Suppressor macrophage (primary cell): ENCODE measurements at places on chromosomes 2 and 18.
A peak's percentile ranks its signal among the peaks of the same experiment; 100 is the strongest.

- no peak for DNase-seq
Measured at GRCh38 chr18:37403100-37403781, 162.4 kb downstream of the CELF4 start.

GRCh38 chr2:98867539-98868309 is 68.3 kb downstream of the CRACDL start:
- DNase-seq, result no peak

- no peak for DNase-seq
Measured at GRCh38 chr18:267380-267687, 513 bp downstream of the THOC1 start.

GRCh38 chr2:238015705-238016104 is 45.1 kb upstream of the SCLY start:
- DNase-seq, result peak; percentile 9

DNA sequence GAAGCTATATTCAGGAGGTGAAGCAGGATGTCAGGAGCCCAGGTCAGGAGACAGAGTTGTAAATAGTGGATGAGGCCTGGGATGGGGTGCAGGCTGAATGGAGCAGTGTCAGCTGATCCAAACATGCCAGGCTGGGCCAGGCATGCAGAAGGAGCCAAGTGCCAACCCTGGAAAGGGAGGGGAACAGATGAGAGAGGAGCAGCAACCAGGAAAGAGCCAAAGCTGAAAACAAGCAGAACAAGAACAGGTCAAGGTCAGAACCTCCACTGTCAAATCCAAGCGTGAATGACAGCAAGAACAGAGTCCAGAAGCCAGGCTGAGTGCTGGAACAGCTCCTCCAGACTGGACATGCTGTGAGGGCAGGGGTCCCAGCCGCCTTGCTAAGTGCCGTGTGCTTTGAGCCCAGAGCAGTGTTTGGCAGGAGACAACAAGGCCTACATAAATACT is 49.2 kb upstream of the PPP1CB start:
- DNase-seq, result no peak

DNA sequence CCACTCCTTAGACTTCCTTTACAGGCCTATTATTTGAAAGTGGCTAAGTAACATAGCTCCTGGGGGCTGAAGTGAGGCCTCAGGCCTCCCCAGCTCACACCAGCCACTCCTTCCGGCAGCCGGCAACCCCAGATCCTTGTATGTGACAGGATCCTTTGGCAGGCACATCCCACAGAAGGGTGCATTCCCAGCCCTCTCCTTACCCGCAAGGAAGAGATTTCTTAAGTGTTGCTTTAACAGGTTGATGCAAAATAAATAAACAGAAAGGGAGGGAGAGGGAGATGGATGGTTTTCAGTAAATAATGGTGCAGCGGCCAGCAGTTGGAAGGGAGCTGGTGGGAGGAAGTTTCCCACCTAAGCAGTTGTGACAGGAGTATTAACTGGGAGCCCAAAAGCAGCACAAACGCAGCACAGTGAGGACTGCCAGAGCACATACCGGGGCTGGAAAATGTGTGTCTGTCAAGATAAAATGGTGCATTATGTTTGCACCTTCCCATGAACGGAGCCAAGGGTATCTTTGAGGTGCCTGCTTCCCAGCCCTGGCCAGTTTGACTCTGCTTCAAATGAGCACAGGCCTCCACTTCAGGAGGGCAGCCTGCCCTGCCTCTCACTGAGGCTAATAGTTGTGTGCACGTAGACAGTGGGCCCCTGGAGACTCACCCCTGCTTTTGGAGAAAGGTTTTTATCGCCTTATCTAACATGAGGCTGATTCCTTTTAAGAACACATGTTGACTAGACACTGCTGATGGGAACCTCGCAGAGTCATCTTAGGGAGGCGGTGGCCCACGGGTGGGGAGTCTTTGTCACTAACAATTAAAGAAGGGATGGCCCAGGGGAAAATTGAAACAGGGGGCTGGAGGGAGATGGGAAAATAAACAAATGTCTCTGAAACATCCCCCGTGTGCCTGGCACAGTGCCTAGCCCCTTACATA is 32.8 kb downstream of the NRP2 start:
- no peak for DNase-seq

DNA sequence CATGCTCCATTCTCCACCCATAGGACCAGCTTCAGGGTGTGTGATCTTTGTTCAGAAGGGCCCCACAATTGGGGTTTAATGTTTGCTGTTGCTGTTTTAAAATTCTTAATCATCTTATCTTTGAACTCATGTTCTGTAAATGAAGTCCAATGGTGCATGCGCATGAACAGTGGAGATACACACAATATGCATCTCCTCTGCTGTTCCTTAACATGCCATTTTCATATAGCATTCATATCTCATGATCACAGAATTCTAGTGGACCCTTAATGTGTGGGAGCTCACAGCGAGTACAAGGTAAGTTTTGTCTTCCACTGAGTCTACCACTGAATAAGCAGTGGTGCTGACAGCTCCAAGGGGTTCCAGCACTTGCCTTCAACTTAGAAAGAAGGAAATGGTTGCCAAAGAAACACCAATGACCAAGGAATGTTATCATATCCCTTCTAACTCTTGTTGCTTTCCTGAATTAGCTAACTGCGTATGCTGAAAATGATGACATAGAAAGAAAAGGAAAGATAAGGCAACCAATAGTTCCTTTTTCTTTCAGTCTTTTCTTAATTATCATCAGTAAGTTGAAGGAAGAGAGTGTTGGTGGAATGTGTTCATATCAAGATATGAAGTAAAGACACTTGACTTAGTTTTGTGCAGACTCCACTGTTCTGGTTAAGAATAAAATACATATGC is 258.9 kb upstream of the FBXO11 start:
- DNase-seq, result no peak

DNA sequence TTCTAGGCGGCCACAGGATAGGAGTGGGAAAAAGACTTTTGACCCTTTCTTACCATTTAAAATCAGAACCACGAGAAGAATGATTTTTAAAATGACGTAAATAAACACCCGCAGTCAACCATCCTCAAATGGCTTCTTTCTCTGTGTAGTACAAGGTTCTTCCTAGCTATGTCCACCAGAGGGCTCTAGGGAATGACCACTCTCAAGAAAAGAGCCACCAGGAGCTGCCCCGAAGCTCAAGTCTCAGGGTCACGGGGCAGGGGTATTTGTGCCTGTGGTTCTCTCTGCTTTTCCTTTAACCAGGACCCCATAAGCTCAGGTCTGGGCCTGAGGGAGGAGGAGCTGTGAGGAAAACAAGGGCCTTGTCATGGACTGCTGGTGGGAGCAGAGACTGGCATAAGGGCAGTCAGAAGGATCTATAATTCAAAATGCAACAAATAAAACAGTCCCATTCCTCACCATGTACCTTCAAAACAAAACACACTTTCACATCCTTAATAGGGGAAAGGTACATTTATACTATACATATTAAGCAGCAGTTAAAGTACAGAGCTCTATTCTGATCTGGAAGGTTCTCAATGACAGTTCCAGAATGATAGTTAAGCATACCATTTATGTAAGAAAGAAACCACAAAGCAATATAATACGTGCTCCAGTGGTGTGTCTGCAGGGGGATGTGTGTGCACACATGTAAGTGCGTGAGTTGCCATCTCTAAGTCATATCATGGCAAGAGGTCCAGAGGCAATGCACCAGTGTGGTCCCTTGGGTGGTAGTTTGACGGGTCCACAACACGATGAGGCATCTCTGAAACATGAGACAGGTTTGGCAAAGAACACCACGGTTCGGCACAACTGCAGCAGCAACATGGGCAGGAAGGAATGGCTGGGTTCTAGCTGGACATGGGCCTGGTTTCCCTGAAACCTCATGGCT is 18.6 kb downstream of the LYPD1 start:
- DNase-seq, result no peak

- DNase-seq, result no peak
Measured at GRCh38 chr2:75315436-75315835, 116.1 kb upstream of the TACR1 start.
